ENCODE measurements at places on chromosomes 12 and 14. TPM values are rescaled to one million over a fixed set of nuclear protein-coding genes. Genes with fewer than 3 reads are reported as not detected.

Gene SIVA1
- total RNA-seq, result 236 TPM

DNA sequence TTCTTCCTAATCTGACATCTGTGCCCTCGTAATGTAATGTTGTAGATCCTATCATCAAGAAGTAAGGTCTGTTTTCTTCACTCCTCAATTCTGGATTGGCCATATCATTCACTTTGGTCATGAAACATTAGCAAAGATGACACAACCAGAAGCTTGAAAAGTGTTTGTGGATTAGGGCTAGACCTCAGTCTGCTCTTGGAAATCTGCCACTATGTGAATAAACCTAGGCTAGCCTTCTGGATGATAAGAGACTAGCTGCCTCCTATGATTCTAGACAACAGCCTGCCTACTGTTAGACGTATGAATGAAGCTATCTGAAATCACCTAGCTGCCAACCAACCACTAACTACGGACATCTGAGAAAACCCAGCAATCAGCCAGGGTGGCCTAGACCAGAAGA lies 38.7 kb upstream of the LYZ start:
- no peak for DNase-seq

DNA sequence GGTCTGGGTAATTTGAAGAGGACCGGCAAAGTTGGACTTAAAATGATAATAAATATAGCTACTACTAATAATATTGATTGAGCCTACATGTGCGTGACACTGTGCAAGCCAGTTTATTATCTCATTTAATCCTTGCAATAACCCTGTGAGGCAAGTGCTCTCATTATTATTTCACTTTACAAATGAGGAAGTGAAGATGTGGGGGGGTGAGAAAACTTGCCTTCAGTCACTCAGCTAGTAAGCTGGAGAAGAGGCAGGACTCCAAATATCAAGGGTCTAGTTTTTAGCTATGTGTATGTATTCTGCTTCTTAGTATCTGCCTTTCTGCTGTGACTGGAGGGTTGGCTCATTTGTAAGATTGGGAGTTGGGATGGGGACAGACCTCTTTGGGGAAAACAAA lies 39.2 kb downstream of the NPAS3 start:
- DNase-seq, result no peak

DNA sequence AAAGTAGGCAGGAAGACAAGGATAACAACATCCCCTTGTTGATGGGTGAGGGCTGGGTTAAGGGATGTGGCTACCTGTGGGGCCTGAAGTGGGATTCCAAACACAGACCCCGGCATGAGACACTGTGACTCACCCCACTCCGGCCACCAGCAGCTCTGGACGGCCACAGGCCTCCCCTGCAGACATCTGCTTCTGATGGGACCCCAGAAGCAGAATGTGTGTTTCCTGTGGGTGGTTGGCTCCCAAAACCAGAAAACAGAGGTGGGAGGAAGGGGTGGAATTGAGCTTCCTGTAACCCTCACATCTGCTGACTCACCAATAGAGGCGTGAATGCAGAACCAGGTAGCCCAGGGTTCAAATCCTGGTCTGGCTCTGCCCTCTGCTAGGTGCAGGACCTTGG lies 216.6 kb upstream of the PWP1 start:
- DNase-seq, result no peak

GRCh38 chr14:52079239-52079959 lies 10.5 kb upstream of the NID2 start:
- no peak for DNase-seq

DNA sequence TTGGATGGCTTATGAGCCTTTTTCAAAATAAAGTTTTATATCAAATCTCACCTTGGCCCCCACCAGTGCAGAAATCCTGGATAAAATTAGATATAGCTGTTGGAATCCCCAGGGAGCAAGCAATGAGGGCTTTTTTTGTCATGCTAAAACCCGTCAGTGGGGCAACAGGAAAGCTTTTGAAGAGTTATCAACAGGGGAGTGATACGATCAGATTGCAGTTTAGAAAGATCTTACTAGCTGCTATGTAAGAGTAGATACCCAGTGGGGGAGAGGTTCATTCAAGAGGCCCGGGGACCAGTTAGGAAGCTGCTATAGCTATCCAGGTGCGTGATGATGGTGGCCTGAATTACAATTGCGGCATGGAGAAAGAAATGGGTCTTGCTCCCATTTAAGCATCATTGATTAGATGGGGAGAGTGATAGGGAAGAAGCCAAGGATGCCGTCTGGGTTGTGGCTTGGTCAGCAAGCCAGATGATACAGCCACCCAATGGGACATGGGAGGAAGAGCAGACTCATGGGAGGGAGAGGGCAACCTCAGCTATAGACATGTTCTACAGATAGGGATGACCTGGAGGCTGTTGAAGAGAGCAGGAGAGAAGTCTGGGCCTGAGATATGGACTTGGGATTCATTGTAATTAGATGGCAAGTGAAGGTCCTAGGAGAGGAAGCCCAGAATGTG lies 272.4 kb downstream of the DPF3 start:
- DNase-seq, result no peak

Gene SPIC
- not detected for total RNA-seq

DNA sequence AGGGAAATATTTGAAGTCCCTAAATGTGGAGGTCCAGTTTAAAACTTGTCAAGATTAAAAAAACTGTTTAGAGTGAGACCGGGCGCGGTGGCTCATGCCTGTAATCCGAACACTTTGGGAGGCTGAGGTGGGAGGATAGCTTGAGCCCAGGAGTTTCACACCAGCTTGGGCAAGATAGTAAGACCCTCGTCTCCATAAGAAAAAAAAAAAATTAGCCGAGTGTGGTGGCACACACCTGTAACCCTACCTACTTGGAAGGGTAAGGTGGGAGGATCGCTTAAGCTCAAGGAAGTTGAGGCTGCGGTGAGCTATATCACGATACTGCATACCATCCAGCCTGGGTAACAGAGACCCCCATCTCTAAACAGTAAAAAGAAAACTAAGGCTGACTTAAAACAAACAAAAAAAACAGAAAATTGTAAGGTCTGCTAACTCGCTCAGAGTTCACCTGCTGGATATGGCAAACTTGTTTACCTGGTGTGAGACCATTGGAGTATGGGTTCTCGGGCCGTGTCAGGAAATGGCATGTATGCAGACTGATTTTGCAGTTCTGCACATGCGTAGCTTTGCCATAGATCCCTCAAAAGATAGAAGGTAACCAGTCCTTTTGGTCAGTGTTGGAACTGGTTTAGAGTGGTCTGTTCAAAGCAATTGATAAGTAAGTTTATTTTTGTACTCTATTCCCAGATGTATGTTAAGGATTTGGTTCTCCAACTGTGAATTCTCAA lies 2.1 kb downstream of the RNF10 start:
- no peak for DNase-seq

- DNase-seq, result no peak
Measured at GRCh38 chr14:22289570-22289969, 299.5 kb downstream of the DAD1 start.

Gene LRP10
- 67.7 TPM for total RNA-seq

DNA sequence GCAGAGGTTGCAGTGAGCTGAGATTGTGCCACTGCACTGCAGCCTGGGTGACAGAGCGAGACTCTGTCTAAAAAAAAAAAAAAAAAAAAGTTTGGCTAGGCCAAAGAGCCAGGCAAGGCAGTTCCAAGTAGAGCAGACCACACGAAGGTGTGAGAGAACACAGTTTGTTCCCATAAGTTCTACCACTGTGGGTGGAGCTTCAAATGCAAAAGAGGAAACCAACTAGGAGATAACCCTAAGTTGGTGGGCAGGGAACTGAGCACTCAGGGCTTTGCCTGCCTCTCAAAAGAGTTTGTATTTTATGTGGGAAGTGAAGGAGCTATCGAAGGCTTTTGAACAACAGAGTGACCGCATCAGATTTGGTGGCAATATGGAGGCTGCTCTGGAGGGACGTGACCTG lies 15.1 kb downstream of the SOCS2 start:
- no peak for DNase-seq

- no peak for DNase-seq
Measured at GRCh38 chr12:56223571-56224101, 506 bp upstream of the NABP2 start.

DNA sequence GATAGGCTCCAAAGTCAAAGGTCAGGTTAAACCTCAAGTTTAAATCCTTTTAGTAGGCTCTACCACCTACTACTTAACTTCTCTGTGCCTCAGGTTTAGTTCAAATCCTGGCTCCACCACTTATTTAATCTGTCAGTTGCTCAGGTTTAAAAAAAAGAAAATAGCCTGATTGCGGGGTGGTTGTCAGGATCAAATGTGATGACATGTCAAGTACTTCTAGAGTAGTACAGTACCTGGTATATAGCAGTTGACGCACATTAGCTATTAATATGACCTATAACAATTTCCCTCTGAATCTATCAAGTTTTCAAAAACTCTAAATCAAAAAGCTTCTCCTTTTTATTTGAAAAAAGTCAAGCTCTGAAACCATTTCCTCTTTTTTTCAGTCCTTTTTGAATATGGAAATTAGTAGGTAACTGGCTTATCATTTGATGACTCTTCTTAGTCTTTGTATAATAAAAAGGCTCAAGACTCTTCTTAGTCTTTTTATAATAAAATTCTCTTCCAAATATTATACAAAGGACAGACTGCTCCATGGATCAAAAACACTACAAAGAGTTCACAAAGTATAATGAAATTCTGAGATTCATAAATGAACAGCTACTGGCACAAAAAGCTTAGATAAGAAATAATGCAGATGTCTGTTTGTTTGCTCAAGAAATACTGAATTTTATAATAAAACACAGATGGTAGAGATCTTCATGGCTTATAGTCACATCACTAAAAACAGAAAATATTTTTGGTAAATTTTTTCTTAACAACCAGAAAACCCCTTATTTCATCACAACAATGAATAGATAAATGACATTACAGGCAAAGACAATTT lies 5.0 kb downstream of the OSBPL8 start:
- DNase-seq, result no peak

GRCh38 chr12:42801271-42801670 lies 211.7 kb upstream of the PRICKLE1 start:
- DNase-seq, result no peak

Gene NEUROD4
- 0.31 TPM for total RNA-seq

Gene TSHR
- total RNA-seq, result not detected

Gene CLEC2D
- total RNA-seq, result 36.3 TPM

DNA sequence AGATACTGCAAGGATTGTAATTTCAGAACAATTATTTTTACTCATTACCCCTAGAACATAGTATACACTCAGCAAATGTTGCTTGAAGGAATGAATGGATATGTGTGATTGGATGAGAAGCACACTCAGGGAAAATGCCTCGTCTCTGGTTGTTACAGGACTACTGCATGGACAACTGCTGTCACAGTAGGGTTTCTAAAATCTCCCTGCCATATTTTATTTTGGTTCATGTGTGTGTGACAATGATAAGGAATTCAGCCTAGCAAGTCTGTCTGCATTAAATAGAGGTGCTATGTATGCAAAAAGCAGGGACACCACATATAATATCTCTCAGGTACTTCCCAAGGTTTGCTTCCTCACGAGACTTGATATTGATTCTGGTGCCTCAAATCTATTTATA lies 1.4 kb downstream of the PTPRR start:
- no peak for DNase-seq

Measured in testis (tissue), 5 donors.